ENCODE measurements at places on chromosomes 3 and 15.
A peak's percentile ranks its signal among the peaks of the same experiment; 100 is the strongest.

- DNase-seq, result no peak
These were observed 4.2 kb upstream of the NPHP3 start for GRCh38 chr3:132726341-132726823.

- DNase-seq, result no peak
These were observed 2.7 kb downstream of the P3H2 start for GRCh38 chr3:190117981-190118380.

DNA sequence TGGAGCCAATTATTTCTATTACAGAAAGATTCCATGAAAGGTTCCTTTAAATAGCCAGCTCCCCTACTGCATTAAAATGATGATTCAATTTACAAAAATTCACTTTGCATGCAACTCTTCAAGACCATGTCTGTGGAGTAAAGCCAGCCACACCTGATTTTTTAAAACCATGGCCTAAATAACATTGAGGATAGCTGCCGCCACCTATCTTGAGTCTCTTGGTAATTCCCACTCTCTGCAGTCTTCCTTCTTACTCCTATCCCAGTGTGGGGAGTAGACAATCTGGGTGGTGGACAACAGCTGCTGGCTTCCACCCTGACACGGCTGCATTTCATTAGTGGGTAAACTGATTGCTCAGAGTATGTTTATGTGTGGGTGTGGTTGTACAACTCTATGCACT, 10.7 kb downstream of the LRTM1 start:
- no peak for DNase-seq

DNA sequence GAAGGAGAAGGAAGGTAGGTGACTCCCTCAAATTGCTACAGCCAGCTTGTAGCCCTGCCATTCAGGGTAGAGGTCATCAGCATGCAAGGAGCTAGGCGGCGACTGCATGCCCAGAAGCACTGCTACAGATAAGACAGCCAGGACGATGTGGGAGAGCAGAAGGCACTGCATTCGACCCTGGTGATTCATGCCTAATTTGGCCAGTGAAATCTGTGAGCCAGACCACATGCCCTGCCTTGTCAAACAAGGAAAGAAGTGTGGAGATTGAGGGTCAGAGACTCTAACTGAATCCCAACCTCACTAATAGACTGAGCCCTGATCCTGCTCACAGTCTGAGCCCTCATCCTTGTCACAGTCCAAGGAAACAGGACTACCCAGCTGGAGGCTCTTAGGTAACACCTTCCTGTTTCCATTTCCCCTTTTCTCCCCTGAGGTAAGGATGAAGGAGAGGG, 86.6 kb downstream of the LINGO1 start:
- no peak for DNase-seq

DNA sequence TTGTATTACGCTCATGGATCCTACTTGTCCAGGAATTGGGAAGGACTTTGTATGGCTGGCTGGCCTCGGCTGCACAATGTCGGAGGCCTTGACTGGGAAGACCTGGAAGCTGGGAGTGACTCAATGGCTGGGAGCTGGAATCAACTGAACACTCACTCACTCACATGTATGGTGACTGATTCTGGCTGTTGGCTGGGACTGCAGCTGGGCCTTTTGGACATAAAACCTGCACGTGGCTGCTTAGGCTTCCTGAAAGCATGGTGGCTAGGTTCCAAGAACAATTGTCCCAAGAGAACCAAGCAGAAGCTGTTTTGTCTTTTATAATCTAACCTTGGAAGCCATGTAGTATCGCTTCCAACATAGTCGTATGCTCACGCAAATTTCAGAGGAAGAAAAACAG, 38.0 kb upstream of the CMTM8 start:
- peak; percentile 92 for DNase-seq

DNA sequence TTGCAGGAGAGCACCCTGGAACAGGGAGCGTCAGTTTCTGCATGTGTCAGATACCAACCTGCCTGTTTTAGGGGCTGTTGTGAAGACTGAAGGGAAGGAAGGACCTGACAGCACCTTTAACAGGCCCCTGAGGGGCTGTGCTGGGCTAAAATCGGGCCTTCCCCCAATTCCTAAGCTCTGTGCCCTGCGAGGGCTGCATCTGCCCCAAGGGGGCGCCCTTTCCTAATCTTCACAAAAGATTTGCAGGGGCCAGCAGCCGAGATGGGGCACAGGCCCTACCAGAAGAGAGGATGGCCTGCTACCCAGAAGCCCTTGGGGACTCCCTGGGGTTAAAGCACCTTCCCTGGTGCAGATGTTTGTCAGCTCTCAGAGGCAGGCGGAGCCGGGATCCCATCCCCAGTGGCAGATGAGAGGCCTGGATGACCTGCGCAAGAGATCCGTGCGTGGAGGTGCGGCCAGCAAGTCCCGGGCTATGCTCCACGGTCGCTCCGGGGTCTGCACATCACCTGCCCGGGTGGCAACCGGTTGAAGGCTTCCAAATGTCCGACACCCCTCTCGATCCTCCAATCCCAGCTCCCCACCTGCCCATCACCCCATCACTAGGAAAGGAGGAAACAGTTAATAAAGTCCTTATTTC, 53.6 kb downstream of the RHCG start:
- DNase-seq, result no peak

GRCh38 chr3:9884555-9885165, 4.6 kb upstream of the CIDEC start:
- DNase-seq, result peak; percentile 76

DNA sequence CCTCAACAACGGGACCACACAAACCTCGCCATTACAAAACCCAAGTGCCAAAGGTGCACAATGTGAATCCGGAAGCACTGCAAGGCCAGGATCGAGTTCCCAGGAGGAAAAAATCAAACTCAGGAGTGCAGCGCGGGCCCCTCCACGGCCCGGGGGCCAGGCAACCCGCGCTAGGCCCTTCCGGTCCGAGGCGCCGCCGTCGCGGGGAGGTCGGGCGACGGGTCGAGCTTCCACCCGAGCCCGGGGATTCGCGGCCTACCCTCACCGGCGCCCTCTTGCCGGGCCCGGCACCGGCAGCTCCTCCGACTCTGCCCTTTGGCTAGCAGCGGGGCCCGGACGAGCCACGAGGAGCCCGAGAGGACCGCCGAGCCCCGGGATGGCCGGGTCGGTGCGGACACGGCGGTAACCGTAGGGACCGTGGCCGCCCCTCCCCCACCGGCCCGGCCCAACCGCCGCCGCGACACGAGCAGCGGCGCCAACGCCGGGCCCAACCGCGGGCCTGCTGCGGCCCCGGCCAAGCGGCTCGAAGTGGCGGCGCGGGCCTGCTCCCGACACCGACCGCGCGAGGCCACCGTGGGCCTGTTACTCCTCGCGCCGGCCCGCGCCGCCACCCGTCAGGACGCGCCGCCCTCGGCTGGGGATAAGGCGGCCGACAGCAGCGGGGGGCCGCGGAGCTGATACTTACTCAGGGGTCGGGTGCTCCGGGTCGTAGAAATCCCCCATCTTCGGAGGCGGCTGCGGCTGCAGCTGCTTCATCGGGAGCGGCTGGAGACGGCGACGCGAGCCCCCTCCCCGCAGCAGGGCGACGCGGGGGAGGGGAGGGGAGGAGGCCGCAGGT, 525 bp downstream of the SETD2 start:
- DNase-seq, result no peak

GRCh38 chr15:79140846-79141570, 50.4 kb upstream of the RASGRF1 start:
- no peak for DNase-seq

- DNase-seq, result no peak
These were observed 34.8 kb downstream of the KLF15 start for GRCh38 chr3:126322181-126322967.

- peak; percentile 78 for DNase-seq
These were observed 414.2 kb downstream of the PDCD6IP start for GRCh38 chr3:34212656-34213055.

DNA sequence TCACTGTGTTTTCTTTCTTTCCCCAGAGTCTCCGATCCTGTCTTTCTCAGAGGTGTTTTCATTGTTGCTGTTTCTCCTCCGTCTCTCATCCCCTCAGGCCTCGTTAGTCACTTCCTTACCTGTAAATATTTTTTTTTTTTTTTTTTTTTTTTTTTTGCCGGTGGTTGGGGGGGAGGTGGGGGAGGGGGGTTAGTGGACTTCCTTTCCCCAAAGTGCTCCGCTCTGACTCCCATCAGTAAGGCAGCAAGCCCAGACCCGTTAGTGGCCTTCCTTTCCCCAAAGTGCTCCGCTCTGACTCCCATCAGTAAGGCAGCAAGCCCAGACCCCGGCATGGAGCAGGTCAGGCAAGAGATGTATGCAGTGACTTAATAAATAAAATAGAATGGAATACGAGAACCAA, 97.1 kb upstream of the TNFAIP8L3 start:
- DNase-seq, result no peak

DNA sequence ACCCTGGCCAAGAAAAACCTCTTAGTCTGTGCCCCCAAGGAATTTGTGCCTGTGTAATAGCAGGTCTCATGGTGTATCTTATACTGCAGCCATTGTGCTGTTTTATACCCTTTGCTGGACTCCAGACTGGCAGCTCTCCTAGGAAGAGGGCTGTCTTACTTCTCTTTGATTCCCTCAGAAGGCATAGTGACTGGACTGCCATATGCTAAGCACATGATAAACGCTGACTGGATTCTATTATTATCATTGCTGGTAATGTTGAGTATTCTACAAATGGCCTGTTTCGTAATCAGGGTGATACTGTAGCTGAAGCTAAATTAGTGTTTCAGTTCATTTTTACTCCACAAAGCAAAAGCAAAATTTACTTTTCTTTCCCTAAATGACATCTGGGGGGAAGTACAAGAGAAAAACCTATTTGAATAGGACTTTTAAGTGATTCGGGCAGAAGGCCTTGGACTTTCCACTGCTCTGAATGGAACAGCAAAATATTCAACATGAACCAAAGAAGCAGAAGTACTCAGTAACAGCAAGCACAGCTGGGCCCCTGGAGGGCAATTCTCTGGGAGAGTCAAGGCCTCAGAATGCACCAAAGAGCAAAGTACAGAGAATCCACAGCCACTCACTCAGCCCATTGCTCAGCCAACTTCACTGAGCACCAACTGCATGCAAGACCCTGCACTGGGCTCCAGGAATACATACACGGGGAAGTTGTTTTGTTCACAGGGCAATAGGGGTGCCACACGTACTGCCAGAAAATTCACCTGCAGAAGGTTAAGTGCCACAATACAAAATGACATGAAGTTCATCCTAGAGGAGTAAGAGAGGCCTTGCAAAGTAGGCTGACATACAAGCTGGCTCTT, 7.9 kb upstream of the BCL2A1 start:
- DNase-seq, result peak; percentile 55

DNA sequence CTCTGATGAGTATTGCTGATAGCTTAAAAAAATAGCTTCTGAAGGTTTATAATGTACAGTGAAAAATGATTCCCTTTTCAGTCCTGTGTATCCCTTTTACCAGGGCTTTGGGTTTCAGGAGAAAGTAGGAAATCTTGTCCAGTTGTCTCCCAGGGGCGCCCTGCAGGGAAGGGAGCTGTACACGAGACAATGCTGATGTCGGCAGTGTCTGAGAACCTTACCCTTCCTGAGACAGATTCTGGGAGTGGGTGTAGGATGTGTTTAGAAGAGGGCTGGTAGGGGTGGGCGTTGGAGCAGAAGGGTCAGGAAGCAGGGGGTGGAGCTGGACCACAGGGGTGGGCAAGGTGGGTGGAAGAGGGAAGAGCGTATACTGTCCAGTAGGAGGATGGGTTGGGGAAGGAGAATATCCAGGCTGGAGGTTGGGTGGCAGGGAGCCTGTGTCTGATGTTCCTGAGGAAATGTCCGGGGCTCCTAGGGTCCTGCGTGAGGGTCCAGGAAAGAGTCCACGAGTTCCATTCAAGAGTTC, 5.6 kb downstream of the THPO start:
- DNase-seq, result no peak

DNA sequence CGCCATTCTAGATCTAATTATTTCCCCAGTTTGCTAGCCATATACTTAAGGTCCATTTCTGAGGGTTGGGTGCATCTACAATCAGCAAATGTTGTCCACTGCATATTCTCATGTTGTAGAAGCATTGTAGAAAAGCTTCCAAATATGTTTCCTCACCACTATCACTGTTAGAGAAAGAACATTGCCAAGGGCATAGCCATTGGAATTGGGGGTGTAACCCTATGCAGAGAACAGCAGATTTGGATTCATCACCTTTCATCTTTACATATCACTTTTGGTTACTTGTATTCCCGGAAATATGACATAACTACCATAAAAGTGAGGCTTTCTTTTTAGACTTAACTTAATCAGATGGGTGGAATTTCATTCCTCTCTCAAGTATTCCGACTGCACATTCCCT, 203.6 kb downstream of the LSAMP start:
- DNase-seq, result no peak

GRCh38 chr3:155712008-155712407, 32.9 kb downstream of the PLCH1 start:
- DNase-seq, result peak; percentile 8

GRCh38 chr3:33030802-33031201, 66.1 kb downstream of the GLB1 start:
- no peak for DNase-seq

DNA sequence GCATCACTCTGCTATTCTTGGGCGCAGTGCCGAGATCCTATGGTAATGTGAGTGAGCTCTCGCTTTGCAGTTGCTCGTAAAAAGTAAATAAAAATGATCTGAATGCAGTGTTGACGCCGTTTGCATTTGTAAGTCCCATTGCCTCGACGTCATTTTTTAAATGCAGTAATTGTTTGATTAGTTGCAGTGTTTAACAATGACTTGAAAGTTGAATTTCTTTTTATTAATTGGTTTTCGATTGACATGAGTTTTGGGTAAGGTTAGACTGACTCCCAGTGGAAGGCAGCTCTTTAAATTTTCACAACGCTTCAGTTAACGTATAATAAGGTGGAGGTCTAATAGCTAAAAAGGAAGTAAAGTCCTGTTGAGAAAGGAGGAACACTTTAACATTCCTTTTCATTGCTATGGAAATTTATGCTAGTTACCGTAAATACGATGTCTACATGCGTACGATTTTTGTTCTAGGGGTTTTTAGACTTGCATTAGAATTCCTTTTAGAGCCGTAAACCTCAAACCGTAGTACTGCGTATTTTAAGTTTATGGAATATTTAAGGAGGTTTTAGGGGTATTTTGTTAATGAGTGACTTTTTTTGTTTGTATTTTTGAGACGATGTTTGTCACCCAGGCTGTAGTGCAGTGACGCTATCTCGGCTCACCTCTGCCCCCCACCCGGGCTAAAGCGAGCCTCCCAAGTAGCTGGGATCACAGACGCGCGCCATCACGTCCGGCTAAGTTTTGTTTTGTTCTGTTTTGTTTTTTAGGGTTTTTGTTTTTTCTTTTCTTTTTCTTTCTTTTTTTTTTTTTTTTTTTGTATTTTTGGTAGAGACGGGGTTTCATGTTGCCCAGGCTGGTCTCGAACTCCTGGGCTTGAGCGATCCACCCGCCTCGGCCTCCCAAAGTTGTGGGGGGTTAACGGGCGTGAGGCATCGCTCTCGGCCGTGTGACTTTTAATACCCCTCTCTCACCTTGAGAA, 1.4 kb downstream of the MORF4L1 start:
- no peak for DNase-seq

- DNase-seq, result no peak
These were observed 153.0 kb downstream of the THRB start for GRCh38 chr3:24341668-24342067.

- DNase-seq, result peak; percentile 99
These were observed 74.6 kb downstream of the ITGB5 start for GRCh38 chr3:124812291-124813265.

GRCh38 chr3:143998266-143998665, 26.6 kb downstream of the DIPK2A start:
- DNase-seq, result no peak

- no peak for DNase-seq
These were observed 126.3 kb downstream of the TNIK start for GRCh38 chr3:171333784-171334464.

- no peak for DNase-seq
These were observed 297.5 kb upstream of the STT3B start for GRCh38 chr3:31235062-31235700.
